ENCODE measurements at places on chromosomes 3 and 15.

DNA sequence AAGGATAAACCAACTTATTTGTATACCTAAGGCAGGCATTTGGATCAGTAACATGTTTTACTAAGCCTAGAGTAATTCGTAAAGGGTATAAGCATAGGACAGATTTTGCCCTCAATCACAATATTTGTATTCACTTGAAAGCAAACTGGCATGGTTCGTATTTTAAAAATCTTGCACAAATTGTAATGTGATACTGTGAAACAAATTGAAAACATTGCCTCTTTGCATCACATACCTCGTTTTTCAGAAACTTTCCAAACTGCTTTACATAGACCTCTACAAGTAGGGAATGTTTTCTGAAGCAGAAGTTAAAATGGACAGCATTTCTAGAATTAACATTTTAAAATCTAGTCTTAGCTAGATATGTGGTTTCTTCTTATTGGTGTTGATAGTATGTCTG lies 11.6 kb downstream of the KBTBD8 start:
- no peak for DNase-seq

DNA sequence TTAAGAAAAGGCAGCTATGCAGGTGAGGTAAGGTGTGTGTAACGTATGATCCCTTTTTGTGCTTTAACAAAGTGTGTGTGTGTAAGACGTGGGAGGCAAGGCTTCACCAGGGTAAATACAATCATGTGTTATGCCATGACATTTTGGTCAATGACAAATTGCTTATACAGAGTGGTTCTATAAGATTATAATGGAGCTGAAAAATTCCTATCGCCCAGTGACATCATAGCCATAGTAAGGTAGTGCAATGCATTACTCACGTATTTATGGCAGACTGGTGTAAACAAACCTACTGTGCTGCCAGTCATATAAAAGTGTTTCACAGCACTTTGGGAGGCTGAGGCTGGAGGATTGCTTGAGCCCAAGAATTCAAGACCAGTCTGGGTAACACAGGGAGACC lies 60.2 kb upstream of the LCTL start:
- no peak for DNase-seq

GRCh38 chr3:77320514-77320913 lies 280.6 kb downstream of the ROBO2 start:
- no peak for DNase-seq

GRCh38 chr3:38281895-38282686 lies at the start of gene SLC22A14:
Gene SLC22A14, plus strand, starts transcription at chr3:38282294. Its CDS starts 23,733 bp downstream, at chr3:38306027.
- DNase-seq, result no peak

DNA sequence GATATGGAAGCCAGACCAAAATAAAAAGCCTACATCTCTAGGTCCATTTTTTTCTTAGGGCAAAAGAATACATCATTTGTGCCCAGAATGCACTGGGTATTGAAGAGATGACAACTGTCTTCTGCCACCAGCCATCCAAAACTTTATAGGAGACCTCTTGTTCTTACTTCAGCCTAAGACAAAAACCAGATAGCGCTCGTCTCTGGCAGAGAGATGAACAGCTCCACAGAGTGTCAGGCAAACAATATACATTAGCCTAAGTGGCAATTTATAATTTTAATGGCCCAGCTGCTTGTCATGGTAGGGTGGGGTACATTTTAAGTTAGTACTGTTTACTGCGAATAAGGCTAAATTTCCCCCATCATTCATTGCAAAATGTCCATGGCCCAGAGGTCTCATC lies 38.9 kb upstream of the PIAS1 start:
- no peak for DNase-seq

DNA sequence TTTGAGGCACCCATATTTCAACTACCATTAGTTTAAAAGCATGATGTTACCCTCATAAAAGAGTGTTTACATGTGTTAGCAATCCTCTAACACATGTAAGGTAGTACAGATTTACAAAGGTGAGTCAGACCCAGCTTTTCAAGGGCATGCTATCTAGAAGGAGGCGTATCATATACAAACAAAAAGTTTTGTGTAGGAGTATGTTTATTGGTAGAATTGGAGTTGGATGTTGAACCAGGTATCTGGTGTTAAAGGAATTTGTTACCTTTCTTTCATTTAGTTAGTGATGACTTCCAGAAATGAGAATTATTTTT lies 2.4 kb downstream of the HACD3 start:
- DNase-seq, result no peak

GRCh38 chr3:177484206-177484605 lies 286.9 kb upstream of the TBL1XR1 start:
- no peak for DNase-seq

- no peak for DNase-seq
Observed at GRCh38 chr3:168216851-168217250, 121.1 kb upstream of the GOLIM4 start.

GRCh38 chr3:115517457-115518050 lies 105.8 kb upstream of the GAP43 start:
- no peak for DNase-seq

DNA sequence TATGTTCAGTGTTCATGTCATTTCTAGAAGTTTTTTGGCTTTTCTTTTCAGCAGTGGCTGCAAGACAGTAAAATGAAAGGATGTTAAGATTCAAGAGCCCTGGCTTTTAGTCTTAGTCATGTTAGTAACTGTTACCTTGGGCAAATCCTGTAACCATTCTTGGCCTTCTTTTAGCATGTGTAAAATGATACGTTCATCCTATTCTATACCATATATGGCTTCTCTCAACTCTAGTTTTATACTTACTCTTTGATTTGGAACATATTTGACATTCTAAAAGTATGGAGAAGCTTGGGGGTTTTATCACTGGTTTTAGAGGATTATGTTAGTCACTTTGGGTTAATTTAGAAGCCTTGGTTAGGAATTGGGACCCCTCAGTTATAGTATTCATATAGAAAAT lies 20.1 kb downstream of the GTF2E1 start:
- DNase-seq, result no peak

- no peak for DNase-seq
Observed at GRCh38 chr3:37762698-37763097, 99.0 kb upstream of the CTDSPL start.

- DNase-seq, result no peak
Observed at GRCh38 chr3:125022206-125022605, 33.6 kb downstream of the HEG1 start.

- no peak for DNase-seq
Observed at GRCh38 chr3:5456199-5456598, 268.7 kb downstream of the EDEM1 start.

DNA sequence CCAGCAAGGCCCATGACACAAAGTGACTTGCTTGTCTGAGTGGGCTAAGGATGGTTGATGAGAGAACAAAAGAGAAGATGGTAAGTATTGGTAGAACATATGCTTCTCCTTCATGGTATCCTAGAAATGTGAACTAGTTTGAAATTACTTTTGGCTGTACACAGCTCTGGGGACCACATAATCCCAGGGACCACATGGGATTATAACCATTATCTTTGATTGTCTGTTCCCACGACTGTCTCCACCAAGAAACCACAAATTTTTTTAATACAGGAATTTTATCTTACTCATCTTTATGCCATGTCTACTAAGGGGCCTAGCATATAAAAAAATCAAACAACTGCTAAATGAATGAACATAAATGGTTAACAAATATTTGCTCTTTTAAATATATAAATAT lies 155.3 kb upstream of the PRICKLE2 start:
- no peak for DNase-seq

GRCh38 chr3:78165876-78166275 lies 1126.0 kb downstream of the ROBO2 start:
- no peak for DNase-seq

- DNase-seq, result no peak
Observed at GRCh38 chr15:35437157-35437556, 108.8 kb downstream of the DPH6 start.

DNA sequence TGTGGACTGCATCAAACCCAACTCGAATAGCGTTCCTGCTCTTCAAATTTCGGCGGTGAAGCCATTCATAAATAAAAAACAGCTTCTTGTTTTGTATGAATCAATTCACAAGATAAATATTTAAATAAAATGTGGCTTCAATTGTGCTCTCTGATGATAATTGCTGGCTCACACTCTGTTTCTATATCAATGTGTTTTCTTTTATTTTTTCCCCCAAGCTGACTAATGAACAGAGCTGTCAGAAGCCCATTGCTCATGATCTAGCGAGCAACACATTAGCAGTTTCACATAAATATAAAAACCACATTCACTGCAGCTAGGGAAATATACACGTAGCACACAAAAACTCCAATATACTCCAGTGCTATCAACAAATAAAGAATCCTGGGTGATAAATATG lies 45.0 kb upstream of the FOXP1 start:
- no peak for DNase-seq

- no peak for DNase-seq
Observed at GRCh38 chr3:157147099-157147803, 12.7 kb downstream of the CCNL1 start.

- DNase-seq, result no peak
Observed at GRCh38 chr15:60840703-60841411, 361.9 kb upstream of the ICE2 start.

DNA sequence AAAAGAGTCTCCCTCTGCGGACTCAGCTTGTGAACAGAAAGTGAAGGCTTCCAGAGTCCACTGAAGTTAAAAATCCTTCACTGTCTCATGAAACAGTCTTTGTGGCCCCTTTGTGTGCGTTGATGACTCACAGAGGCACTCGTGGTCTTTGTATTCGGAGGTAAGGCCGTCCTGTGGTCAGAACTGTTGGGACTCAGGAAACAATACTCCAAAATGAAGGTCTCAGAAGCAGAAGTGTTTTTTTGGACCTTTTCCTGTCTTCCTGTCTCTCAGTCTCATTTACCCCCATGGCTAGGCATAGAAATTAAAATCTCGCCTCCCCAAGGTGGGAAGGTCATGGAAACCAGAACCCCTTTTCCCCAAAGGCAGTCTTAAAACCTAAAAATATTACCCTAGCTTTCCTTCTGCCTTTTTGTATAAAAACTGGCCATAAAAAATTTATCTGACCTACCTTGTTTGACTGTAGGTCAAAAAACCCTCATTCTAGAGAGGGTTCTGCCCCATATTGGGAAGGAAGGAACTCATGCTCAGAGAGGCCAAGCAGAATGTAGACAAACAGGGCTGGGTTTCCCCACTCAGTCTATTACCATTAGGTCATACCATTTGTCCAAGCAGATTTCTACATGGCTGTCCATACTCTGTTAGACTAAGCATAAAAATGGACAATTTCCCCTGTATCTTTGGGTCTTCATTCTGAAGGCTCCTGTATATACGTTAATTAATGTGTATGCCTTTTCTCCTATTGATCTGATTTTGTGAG lies 19.1 kb upstream of the EPB42 start:
- no peak for DNase-seq

DNA sequence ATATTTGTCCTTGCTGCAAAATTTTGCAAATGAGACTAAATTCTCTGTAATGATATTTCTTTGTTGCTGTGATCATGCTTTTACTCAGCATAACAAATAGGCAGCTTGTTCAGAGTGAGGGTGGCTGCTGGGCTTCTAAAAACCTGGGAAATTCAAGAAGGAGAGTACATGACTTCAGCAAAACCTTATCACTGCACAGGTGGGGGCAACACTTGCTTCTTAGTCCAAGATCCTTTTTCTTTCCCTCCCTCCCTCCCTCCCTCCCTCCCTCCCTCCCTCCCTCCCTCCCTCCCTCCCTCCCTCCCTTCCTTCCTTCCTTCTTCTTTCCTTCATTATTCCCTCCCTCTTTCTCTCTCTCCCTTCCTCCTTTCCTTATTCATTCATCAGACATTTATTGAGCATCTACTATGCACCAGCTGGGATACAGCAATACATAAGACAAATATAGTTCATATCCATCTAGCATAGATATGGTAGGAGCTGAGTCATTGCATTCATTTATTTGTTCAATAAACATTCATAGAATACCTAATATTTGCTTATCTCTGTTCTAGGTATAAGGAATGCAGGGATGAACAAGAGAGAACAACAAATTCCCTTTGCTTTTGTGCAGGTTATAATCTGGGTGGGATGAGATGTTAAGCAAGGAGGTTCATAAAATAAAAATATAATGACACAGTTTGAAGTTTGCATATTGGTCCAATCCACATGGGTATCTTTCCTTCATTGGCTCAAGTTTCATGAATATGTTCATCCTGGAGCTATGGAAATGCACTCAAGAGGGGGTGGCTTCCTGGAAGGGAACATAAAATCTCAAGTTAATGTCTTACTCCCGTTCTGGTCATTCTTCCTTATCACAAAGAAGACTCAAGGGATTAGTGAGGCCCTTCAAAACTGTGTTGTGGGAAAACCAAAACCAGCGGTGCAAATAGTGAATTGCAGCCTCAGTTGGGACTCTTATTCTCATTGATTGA lies 210.7 kb downstream of the PDCD6IP start:
- DNase-seq, result no peak

DNA sequence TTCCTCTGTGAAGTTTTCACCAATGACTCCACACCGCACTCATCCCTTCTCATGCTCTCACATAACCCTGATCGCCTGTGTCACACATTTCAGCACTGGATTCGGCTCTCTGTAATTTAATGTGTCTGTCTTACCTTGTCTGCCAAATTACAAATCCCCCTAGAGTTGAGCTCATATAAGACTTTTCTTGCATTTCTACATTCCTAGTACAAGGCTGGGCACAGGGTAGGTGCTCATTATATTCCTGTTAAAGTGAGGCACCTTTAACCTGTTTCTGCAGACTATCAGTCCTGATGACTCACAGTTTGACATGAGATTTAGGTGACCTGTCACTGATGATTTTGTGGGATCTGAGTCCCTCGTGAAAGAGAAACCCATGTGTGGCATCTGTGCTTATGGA lies 22.6 kb downstream of the TGM5 start:
- DNase-seq, result no peak

DNA sequence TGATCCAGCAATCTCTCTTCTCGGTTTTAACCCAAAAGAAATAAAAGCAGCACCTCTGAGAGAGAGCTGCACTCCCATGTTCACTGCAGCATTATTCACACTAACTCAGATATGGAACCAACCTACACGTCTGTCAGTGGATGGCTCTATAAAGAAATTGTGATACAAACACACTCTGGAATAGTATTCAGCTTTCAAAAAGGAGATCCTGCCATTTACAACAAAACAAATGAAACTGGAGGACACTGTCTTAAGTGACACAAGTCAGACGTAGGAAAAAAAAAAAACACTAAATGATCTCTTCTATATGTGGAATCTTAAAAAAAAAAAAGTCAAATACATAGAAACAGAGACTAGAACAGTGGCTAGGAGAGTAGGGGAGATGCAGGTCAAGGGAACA lies 9.2 kb downstream of the HERC1 start:
- no peak for DNase-seq

- DNase-seq, result peak; percentile 1
Observed at GRCh38 chr3:120449701-120450599, 842 bp downstream of the FSTL1 start.

DNA sequence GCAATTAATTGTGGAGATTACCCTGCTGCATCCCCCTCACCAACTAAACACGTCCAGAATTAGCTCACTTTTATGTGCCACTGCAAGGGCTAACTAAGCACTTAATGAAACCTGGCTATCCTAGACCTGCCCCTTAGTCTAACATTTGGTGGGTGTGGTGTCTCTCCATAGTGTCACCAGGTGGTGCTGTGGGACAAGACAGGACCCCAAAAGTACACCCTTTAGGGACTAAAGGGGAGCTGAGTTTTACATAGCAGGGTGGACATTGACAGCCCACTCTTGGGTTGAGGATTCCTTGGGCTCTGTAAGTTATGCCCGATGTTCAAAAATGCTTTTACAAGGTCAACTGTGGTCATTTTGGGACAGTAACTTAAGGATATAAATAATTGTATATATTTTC lies 5.7 kb downstream of the DUT start:
- no peak for DNase-seq
